ENCODE measurements at places on chromosomes 4 and X.

DNA sequence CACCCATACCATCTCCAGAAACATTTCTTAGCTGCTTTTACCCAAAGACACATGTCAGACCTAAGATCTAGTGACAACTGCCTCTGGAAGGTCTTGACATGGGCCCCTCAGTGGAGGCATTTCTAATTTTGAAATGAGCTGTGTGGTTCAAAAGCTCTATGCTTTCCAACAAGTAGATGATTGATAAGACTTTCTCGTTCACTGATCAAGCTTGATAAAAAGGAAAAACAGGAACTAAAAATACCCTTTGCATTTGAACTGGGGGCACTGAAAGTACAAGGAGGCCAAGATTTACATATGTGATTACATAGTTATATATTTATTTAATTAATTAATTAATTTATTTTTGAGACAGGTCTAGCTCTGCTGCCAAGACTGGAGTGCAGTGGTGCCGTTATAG is 61.3 kb upstream of the SCOC start:
- no peak for DNase-seq

GRCh38 chr4:183478123-183478522 is 26.7 kb upstream of the ING2 start:
- DNase-seq = no peak

DNA sequence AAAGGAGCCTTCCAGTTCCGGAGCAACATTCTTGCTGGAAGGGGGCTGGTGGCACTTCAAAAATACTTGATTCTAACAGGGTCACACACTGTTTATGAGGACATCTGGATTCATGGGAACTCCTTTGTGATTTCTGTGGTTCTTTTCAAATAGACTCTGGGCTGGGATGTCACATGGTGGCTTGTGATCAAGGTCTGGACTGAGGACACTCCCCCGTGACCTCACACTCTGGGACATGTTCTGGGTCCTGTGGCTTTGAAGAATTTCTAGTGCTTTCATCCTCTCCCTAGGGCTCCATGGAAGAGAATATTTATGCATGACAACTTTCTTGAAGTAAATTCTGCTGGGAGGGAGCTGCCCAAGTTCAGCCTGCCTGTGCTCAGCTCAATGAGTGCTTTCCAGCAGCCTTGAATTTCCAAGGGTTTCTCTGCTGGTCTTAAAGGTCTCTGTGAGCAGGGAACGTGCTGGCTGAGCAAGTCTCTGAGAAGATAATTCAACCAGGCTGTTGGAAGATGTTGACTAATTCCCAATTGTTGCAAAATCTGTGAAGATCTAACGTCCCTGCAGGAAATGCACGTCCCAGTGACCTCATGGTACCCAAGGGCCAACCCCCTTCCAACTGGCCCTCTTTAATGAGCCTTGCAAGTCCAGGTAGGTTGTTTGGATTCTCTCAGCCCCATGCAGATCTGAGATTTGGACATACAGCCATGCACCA is 36.3 kb downstream of the GPR143 start:
- DNase-seq = no peak

DNA sequence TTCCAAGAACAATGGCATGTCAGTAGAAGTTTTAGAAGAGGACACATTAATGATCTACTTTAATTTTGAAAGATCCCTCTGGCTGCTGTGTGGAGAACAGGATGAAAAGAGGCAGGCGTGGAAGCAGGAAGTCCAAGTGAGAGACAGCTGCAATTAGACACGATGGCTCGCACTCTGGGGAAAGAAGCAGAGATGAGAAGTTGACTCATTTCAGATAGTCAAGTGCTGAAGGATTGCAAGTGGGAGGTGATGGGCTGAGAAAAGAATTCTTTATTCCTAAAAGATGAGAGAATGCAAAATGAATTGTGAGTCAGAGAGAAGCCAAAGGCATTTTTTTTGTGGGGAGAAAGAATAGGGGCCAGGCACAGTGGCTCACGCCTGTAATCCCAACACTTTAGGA is 16.5 kb downstream of the RXFP1 start:
- no peak for DNase-seq

GRCh38 chr4:11847167-11847566 is 418.5 kb upstream of the HS3ST1 start:
- no peak for DNase-seq

- no peak for DNase-seq
These were observed 36.5 kb downstream of the HERC3 start for GRCh38 chr4:88628746-88629145.

DNA sequence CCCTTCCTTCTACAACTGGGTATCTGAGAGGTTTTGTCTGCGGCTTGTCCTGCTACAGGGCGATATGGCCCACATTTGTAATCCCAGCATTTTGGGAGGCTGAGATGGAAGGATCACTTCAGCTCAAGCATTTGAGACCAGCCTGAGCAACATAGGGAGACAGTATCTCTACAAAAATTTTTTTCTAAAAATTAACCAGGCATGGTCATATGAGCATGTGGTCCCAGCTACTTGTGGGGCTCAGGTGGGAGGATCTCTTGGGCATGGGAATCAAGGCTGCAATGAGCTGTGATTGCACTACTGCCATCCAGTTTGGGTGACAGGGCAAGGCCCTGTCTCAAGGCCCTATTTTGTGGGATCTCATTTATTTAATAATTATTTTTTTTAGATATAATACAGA is 420.6 kb upstream of the PABPC4L start:
- no peak for DNase-seq
